ENCODE measurements at places on chromosomes 16 and 17.
A peak's percentile ranks its signal among the peaks of the same experiment; 100 is the strongest.

- no peak for DNase-seq
Measured at GRCh38 chr17:14925498-14925897, 339.6 kb downstream of the PMP22 start.

DNA sequence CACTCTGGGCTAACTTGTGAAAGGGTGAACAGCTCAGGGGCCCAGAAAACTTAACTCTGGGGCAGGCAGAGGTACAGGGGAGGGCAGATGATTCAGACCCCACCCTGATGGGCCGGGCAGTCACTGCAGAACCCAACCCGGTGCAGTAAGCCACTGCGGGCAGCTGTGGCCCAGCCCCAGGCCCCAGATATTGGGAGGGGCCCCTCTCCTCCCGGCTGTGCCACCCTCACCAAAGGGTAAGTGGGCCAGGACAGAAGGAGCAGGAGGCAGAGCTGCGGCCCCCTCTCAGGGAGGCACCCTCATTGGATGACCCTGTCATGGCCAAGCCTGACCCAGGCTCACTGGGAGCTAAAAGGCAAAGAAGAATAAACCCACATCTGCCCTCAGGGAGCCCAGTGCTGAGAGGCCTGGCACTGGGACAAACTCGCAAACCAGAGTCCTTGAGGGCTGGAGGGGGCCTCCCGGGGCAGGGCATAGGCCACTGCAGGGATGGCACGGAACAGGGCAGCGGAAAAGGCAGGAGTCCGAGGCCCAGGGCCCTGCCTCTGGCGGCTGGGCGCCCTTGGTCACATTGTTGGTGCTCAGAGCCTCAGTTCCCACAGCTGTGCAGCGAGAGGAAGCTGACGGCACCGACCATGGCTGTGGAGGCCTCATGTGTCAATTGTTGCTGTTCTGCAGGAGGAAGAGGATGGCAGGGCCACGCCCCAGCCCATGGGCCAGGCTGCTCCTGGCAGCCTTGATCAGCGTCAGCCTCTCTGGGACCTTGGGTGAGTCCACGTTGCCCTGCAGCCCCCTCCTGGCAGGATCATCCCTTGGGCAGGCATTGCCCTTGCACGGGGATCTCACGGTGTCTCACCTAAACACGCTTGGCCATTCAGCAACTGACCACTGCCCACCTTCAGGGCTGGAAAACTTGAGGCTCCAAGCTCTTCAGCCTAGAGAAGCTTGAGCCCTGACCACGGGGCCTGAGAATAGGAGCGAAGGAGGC is 3.1 kb downstream of the ITGB4 start:
- DNase-seq = no peak

DNA sequence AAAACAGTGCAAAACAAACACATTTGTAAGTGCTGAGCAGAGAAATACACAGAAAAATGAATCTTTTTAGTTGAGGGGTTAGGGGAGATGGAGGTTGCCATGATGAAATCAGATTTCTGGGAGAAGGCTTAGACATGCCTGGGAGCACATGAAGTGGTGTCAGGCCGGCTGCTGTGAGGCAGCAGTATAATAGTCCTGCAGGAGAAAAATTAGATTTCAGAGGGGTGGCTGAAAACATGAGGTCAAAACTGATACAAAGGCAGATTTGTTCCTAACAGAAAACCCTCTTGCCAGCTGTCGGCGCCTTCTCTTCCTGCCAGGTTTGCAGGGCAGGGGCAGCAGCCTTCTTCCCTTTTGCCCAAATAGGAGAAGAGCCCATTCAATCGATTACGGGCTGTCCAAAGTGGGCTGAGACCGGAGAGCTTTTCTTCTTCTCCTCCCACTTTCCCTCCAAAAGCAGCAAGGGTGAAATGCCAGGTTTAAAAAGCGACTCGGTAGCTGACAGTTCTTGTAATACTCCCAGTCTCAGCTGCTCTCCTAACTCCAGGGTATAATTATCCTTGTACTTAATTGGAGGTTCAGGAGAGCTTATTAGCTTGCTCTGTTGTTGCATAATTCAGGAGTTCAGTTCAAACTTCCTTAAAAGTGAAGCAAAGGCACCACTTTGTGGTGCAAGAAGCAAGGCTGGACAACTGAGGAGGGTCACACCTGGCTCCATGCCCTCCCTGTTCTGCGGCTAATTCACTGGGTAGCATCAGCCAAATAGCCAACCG is 80.0 kb downstream of the PCTP start:
- DNase-seq = no peak

- DNase-seq = no peak
Measured at GRCh38 chr17:33019161-33019890, 27.7 kb downstream of the SPACA3 start.

GRCh38 chr17:45436625-45437464 is 4.2 kb upstream of the ARHGAP27 start:
- no peak for DNase-seq

DNA sequence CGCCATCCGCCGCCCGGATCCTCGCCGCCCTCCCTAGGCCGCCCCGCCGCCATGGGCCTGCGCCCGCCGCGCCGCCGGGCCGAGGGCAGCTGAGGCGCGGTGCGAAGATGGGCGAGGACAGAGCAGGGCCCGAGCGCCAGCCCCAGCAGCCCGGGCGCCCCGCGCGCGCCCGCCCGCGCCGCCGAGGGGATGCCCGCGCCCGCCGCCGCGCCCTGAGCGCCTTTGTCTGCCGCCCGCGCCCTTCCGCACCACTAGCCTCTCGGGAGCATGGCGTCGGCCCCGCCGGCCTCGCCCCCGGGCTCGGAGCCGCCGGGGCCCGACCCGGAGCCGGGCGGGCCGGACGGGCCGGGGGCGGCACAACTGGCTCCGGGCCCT is 278 bp downstream of the RAB11FIP3 start:
- DNase-seq = no peak

GRCh38 chr17:55140809-55141208 is 124.0 kb upstream of the HLF start:
- no peak for DNase-seq

- peak; percentile 39 for DNase-seq
Measured at GRCh38 chr17:1574697-1575471, 12.3 kb upstream of the PITPNA start.

DNA sequence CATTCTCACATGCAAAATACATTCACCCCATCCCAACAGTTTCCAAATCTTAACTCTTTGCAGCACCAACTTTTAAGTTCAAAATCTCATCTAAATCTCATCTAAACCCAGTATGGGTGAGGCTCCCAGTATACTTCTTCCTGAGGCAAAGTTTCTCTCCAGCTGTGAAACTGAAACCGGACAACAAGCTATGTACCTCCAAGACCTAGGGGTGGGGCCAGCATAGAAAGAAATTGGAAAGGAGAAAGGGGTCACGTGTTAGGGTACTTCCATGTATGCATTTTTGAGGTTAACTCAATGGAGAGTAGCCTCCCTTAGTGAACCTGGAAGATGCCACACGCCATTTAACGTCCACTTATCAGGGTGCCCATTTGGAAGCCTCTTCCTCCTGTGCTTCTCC is 23.9 kb upstream of the LRRC75A start:
- no peak for DNase-seq

GRCh38 chr16:72875291-72876031 is 172.5 kb downstream of the ZFHX3 start:
- DNase-seq = no peak

DNA sequence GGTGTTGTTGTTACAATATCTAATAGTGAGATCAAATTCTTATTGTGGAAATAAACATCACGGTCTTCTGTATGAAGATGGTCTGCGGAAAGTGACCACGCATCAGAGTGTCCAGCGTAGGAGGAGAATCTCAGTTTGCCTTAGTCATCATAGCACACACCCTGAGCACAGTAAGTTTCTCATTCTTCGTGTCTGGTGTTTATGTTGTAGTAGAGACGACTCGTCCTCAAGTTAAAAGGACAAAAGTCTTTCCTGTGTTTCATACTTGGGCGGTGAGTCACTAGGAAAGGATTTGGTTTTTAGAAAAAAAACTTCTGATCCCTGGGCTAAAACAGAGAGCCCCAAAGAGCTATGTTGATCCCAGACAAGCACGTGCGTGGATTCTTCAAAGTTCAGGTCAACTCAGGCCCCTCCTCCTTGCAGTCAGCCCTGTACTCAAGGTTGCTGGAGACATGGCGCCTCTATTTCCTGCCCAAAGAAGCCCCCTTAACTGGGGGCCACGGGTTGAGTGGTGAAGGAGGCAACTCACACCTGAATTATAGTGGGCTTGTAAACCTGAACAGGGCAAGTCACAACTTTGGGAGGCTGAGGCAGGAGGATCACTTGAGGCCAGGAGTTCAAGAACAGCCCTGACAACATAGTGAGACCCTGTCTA is 170.4 kb downstream of the ZFHX3 start:
- no peak for DNase-seq

DNA sequence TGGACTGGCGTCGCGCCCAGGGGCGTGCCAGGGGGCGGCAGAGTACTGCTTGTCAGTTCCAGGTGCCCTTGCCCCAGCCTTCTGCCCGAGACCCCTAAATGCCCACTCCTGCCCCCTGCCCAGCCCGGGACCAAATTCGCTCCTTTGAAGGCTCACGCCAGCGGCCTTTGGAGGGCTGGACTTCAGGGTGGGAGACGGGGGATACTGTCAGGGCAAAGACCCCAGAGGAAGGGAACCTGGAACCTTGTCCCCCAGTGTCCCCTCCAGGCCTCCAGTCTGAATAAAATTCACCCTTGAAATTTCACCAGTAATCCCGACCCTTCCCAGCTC is 737 bp downstream of the OTOP3 start:
- DNase-seq = no peak

DNA sequence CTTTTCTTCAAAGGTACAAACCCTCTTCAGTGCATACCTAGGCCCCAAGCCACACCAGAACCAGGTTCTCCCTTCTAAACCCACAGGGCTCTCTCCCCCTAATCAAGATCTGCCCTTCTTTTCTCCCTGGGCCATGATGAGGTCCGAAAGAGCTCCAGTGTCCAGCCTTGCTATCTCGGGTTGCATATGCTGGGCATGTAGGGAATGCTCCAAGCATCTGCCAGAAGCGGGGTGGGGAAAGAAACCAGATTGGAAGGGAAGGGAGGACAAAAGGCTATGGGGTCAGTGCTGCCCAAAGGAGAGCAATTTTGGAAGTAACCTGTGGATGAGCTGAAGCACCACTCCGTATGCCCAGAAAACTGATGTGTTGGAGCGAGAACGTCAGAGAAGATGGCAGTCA is 2.3 kb downstream of the CTDNEP1 start:
- DNase-seq = no peak

DNA sequence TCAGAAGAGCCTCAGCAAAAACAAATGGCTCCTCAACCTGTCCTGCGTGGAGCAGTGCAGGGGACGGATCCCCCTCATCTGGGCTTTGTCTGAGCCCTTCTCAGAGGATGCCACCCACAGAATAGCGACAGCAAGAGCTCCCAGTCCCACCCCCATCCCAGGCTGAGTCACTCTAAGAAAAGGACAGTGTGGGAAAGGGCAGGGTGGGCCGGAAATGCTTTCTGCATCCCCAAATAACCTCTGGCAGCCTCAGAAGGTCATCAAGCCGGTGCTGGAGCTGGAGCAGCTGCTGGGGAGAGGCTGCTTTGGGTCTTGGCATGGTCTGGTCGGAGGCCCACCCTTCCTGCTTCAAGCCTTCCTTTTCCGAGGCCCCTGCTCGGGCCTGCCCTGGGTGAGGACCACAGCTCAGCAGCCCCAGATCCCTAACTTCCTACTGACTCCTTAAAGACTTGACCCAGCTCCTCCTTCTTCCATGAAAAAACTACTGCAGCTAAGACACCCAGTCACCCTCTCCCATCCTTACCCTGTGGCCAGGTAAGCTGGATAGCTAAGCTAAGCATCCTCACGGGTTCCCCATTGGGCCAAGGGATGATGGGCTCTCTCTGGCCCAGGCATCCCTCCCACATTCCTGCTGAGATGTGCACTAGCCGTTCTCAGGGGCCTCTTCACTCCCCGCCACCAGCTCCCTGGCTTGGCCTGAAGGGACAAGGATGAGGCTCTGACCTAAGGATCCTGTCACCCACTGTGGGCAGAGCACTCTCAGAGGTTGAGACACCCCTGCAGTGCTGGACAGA is 8.7 kb downstream of the SLC12A4 start:
- DNase-seq = no peak

- DNase-seq = no peak
Measured at GRCh38 chr17:33014751-33015150, 23.1 kb downstream of the SPACA3 start.

Data from NCI-H1105 (cell line).